ENCODE measurements at places on chromosomes 5 and 9.

- no peak for DNase-seq
These were observed 269.9 kb downstream of the CDK5RAP2 start for GRCh38 chr9:120310035-120310434.

- DNase-seq: no peak
These were observed 880.6 kb upstream of the DMAC1 start for GRCh38 chr9:8680157-8680556.

DNA sequence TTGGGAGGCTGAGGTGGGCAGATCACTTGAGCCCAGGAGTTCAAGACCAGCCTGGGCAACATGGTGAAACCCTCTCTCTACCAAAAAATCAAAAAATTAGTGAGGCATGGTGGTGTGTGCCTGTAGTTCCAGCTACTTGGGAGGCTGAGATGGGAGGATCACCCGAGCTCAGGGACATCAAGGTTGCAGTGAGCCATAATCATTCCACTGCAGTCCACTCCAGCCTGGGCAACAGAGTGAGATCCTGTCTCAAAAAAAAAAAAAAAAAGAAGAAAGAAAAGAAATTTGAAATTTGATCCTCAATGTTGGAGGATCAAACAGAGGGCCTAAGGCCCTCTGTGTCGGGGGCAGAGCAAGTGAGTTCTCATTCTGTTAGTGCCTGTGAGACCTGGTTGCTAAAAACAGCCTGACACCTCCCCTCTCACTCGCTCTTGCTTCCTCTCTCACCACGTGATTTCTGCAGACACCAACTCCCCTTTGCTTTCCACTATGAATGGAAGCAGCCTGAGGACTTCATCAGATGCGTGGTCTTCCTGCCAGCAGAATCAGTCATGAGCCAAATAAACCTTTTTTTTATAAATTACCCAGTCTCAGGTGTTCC, 8.4 kb upstream of the GOLPH3 start:
- no peak for DNase-seq

DNA sequence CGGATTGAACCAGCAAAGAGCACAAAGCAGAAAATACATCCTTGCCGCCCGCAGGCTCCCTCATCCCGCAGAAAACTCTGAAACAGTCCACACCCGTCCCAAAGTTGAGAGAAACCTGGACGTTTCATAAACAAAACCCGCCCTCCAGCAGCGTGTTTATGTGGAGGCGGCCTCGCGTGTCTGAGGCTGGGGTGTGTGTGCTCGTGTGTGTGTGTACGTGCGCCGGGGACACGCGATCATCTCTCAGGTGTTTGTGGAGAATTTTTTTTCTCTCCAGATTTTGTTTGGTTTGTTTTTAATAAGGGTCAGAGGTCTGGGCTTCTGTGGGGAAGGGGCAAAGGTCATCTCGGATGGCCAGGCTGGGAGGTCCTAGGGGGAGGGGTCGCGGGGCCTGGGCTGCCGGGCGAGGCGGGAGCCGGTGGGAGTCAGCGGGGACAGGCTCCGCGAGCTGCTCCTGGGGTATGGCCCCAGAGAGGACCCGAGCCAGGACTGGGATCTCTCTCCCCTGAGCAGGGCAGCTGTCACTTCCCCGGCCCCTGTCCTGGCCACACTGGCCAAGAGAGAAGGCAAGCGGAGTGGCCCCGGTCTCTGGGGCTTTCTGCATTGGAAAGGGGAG, 206.4 kb downstream of the C9orf50 start:
- peak; percentile 84 for DNase-seq

DNA sequence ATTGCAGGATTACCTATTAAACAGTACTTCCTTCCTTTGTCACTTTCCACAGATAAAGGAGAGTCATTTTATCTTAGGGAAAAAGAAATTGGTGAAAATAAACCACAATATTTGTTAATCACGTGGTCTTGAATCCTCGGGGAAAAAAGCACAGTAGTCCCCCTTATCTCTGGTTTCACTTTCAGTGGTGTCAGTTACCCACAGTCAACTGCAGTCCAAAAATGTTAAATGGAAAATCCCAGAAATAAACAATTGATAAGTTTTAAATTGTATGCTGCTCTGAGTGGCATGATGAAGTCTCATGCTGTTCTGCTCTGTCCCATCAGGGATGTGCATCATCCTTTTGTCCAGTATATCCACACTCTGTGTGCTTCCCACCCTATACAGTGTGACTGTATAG, 405.2 kb upstream of the MPDZ start:
- DNase-seq: no peak

GRCh38 chr9:93290495-93291434, 106.8 kb downstream of the WNK2 start:
- no peak for DNase-seq

DNA sequence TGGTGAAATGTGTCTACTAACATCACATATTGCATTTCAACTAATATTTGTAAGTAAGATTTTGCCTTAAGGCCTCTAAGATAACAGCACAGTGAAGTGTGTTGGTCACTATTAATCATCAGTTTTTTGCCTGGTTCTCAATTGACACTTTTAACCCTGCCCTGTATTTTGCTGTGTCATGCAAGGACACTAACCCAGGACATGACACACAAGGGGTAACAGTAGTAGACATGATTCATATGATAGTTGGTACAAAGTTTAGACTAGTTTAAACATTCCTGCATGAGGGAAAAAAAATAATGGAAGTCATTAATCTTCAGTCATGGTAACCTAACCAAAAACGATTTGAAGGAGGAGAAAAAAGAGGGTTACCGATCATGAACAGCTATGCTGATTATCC, 207.0 kb downstream of the DEPDC1B start:
- DNase-seq: no peak

- no peak for DNase-seq
These were observed 69.9 kb downstream of the CYFIP2 start for GRCh38 chr5:157335534-157336422.

GRCh38 chr5:88256872-88257271, 11.8 kb downstream of the TMEM161B start:
- no peak for DNase-seq

DNA sequence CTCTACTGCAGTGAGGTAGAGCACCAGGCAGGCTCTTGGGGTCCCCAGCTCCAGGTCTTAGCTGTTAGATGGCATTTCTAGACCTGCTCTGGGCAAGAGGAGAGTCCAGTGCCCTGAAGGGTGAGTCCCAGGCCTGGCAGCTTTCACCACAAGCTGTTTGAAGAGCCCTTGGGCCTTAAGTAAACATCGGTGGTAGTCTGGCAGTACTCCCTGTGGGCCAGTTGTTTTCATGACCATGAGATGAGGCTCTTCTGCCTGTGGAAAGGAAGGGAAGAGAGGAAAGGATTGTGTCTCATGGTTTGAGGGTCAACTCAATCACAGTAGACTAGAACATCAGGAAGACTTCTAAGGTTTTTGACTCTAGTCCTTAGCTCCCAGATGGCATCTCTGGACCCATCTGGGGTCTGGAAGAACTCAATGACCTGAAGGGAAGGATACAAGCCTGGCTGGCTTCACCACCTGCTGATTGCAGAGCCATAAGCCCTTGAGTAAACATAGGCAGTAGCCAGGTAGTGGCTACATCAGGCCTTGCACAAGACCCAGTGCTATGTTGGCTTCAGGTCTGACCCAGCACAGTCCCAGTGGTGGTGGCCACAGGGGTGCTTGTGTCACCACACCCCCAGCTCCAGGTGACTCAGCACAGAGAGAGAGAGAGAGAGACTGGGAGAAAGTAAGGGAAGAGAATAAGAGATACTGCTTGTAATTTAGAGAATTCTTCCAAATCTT, 114.3 kb upstream of the PCSK5 start:
- DNase-seq: no peak

- no peak for DNase-seq
These were observed 43.7 kb downstream of the TEX10 start for GRCh38 chr9:100308965-100309564.

GRCh38 chr5:14467886-14468285, 113.7 kb upstream of the OTULINL start:
- DNase-seq: no peak

DNA sequence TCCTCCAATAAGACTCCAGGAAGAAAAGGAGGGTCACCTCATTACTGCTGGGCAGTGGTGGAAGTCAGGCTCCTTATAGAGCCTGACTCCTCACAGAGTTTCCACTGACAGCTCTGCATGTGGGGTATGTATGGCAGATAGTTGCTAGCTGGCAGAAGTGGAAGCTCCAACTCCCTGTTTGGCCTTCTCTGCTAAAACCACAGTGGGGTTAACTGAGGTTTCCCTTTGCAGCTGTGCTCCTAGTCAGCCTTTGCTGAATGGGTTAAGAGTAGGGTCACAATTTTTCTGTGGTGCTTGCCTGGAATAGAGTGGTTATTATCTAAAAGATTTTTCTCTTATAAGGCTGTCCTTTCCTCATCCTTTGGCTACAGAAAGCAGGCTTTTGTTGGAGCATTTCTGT, 327.5 kb downstream of the FBXL17 start:
- no peak for DNase-seq

DNA sequence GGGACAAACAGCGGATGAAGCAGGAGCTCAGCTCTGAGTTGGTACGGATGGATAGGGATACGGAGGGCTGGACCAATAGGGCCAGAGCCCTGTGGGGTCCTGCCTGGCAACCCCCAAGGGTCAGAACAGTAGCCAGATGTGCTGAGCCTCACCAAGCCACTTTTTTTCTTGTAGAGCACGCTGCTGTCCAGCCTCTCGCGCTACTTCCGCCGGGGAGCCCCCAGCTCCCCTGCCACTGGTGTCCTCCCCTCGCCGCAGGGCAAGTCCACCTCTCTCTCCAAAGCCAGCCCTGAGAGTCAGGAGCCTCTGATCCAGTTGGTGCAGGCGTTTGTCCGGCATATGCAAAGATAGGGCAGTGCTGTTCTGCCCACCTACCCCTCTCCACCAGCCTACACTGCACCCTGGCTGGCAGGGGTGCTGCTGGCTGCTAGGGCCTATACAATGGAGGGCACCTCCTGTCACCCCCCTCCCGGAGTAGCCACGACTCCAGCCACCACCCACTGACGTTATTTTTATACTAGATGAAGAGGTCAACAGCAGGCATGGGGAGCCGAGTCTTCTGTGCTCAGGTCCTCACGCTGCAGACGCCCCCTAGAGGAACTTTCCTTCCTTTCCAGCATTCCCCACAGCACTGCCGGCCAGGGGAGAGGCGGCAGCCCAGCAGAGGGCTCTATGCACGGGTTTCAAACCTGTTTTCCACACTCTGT, 21.6 kb downstream of the SH3GLB2 start:
- peak; percentile 64 for DNase-seq

DNA sequence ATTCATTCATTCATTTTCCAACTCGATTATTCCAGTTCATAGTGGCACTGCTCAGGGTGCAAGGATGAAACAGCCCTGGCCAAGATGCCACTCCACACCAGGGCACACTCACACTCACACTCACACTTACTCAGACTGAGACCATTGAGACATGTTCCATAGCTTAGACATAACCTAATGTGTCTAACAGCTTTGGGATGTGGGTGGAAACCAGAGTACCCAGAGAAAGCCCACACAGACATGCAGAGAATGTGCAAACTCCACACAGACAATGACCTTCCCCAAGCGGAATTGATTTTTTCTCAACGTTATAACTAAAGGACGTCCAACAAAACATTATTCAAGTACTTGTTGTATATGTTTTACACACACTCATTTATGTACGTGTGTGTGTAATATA, 1363.5 kb downstream of the EFNA5 start:
- DNase-seq: no peak

GRCh38 chr9:89648247-89649000, 43.6 kb downstream of the GADD45G start:
- DNase-seq: no peak

DNA sequence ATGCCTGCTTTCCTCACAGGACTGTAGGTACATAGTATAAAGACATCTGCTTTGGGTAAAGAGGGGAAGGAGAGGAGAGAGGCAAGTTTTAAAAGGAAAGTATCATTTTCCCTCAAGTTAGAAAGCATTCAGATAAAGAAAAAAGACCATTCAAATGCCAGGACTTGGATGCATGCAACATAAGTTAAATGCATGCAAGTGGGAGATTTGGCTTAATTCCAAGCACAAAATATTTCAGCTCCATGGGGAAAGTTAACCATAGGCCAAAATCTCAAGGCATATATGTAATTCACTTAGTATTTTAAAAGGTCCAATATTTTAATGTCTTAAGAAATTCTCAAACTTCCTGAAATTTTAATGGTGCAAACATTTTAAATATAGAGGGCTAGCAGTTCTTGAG, 36.4 kb downstream of the POU5F2 start:
- DNase-seq: no peak

GRCh38 chr5:168422431-168422830, 63.8 kb upstream of the RARS1 start:
- no peak for DNase-seq

GRCh38 chr5:21058289-21058688, 1070.3 kb upstream of the CDH18 start:
- no peak for DNase-seq

GRCh38 chr5:128629157-128629556, 91.1 kb upstream of the FBN2 start:
- DNase-seq: no peak

- DNase-seq: no peak
These were observed 100.6 kb upstream of the NREP start for GRCh38 chr5:111857623-111858022.
